ENCODE measurements at places on chromosomes 5 and 9.

GRCh38 chr5:82499725-82500244 lies 221.6 kb upstream of the RPS23 start:
- DNase-seq: no peak

GRCh38 chr5:76585783-76586217 lies 37.4 kb downstream of the F2RL2 start:
- no peak for DNase-seq

GRCh38 chr9:89613912-89614892 lies 9.4 kb downstream of the GADD45G start:
- DNase-seq: no peak

GRCh38 chr9:102069969-102070368 lies 331.5 kb upstream of the GRIN3A start:
- DNase-seq: no peak

DNA sequence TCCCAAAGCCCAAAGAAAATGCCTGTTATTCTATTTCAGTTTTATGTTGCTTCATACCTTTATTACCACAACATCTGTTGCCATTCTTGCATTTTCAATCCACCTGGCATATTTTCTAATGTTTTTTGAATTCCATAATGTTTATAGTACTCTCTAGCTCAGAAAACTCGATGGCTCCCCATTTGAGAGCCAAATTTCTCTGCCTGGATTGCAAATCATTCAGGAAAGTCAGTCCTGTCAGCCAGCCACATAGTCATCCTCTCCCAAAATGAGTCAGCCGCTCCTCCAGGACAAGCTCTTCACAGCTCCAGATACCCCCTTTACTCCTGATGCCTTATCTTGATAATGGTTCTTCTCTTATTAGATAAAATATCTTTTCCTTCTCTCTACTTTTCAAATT lies 78.2 kb upstream of the ADCY2 start:
- DNase-seq: no peak

DNA sequence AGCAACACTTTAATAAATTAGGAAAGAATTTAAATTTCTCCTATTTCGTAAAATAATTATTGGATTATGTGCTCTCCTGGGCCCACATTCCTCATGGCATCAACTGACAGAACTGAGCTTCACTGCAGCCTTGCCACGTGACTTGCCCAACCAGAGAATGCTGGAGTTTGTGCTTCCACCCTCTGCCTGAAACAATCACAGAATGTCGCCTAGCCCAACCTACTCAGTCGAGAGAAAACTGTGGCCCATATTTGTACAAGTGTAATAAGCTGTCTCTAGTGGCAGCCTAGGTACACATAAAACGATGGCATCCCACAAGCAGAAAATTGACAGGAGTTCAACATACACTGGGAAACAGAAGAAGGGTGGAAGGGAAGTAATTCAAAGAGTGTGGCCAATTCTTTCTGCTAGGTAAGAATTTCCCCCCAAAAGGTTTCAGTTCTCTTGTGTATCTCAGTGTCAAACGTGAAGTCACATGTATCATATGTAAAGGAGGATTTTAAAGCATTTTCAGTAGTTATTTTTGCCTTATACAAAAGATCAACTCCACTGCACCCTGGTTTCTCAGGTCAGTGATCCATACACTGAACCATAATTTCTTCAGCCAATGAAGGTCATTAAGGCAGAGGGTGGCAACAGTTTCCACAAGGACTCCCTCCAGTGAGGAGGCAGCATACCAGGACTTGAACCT lies 41.7 kb downstream of the ZNF608 start:
- DNase-seq: no peak

- no peak for DNase-seq
Observed at GRCh38 chr5:82931110-82931509, 146.1 kb downstream of the TMEM167A start.

All from CD4-positive, alpha-beta T cell treated with Interleukin-2 at 100 ng/mL for 4 hours (primary cell).